ENCODE measurements at places on chromosomes 6 and 20. TPM values are rescaled to one million over a fixed set of nuclear protein-coding genes. Genes with fewer than 3 reads are reported as not detected.

GRCh38 chr6:87396595-87397392, 11.0 kb upstream of the CFAP206 start:
- no peak for DNase-seq

DNA sequence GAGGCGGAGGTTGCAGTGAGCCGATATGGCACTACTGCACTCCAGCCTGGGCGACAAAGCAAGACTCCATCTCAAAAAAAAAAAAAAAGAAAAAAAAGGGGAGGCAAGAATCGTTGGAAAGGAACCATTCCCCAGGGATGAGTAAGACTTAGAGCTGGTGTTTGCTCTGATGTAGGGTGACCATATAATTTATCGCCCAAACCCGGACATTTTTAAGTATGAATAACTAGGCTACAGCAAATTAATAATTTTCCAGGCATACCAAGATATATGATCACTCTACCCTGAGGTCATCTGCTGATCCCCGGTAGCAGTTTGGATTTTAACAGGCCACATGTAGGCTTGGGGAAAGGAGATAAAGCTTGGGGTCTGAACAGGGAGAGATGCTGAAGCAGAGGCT, 260.9 kb downstream of the BTBD9 start:
- DNase-seq: no peak

The SNAI1 gene
- 0.43 TPM for total RNA-seq

GRCh38 chr20:37288091-37288490, 1.4 kb upstream of the MANBAL start:
- no peak for DNase-seq

The RIN2 gene
- total RNA-seq: 8.5 TPM

Data from GM12878 (cell line).